ENCODE measurements at places on chromosomes 4 and X.
A peak's percentile ranks its signal among the peaks of the same experiment; 100 is the strongest.

DNA sequence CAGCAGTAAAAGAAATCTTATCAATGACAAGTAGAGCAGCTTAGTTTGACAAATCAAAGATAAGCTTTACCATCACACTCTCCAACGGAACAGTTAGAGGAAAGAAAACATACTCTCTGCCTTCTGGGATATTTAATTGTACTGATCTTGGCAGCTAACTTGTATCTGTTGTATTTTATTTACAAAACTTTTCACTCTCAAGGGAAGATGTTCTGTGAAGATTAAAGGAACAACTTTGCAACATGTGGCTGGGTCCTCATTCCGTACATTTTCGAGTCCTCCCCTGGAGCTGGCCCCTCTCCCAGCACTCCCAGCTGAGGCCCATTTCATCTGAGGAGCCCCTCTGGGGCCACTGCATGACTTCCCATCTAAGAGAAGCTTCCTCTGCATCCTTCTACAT is 74.4 kb downstream of the RPS3A start:
- no peak for DNase-seq

GRCh38 chr4:42460043-42460442 is 62.8 kb downstream of the SHISA3 start:
- DNase-seq, result no peak

- DNase-seq, result no peak
Observed at GRCh38 chr4:77819404-77819842, 255 bp upstream of the CNOT6L start.

GRCh38 chrX:55767100-55767499 is 49.6 kb downstream of the RRAGB start:
- DNase-seq, result no peak

GRCh38 chr4:178470996-178471784 is 1029.0 kb upstream of the AGA start:
- no peak for DNase-seq

DNA sequence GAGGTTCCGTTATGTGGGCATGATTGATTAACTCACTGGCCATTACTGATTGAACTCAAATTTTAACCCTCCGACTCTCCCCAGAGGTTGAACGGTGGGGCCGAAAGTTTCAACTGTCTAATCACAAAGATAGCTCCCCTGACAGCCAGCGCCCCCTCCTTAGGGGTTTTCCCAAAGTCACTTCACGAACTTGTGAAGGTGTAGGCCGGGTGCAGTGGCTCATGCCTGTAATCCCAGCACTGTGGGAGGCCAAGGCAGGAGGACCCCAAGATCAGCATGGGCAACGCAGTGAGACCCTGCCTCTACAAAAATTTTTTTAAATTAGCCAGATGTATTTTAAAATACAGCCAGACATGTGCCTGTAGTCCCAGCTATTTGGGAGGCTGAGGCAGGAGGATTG is 39.8 kb upstream of the RBM47 start:
- DNase-seq, result no peak

DNA sequence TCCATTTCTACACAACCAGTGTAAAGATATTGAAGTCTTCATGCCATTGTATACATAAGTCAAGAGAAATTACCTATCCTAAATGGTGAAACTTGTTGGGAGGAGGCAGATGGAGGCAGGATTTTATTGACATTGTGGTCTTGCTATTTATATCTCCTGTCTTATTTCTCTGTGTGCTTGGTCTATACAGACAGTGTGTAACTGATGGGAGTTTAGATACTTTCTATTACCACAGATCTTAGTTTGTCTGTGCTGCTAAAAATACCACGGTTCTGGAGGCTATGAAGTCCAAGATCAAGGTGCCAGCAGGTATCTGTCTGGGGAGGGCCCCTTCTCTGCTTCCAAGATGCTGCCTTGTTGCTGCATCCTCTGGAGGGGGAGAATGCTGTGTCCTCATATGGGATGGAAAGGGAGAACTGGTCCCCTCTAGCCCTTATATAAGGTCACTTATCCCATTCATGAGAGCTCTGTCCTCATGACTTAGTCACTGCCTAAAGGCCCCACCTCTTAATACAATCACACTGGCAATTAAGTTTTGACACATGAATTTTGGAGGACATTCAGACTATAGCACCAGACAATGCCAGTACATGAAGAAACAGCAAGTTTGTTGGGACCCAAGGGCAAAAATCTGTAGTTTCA is 62.4 kb downstream of the SYNPO2 start:
- no peak for DNase-seq

DNA sequence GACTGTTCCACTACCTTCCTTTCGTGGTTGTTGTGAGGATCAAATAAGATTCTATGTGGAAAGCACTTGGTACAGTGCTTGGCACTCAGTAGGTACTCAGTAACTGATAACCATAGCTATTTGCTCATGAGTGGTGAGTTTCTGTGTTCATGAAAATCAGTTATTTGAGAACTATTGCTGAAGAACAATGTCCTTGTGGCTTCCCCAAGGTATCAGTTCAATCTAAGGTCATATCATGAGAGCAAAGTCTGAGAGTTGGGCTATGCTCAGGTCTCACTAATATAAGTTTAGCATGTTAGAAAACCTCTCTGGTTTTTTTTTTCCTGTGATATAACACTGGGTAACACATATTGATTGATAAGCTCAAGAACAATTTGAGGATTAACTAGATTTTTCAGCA is 147.8 kb downstream of the GRIA3 start:
- no peak for DNase-seq

DNA sequence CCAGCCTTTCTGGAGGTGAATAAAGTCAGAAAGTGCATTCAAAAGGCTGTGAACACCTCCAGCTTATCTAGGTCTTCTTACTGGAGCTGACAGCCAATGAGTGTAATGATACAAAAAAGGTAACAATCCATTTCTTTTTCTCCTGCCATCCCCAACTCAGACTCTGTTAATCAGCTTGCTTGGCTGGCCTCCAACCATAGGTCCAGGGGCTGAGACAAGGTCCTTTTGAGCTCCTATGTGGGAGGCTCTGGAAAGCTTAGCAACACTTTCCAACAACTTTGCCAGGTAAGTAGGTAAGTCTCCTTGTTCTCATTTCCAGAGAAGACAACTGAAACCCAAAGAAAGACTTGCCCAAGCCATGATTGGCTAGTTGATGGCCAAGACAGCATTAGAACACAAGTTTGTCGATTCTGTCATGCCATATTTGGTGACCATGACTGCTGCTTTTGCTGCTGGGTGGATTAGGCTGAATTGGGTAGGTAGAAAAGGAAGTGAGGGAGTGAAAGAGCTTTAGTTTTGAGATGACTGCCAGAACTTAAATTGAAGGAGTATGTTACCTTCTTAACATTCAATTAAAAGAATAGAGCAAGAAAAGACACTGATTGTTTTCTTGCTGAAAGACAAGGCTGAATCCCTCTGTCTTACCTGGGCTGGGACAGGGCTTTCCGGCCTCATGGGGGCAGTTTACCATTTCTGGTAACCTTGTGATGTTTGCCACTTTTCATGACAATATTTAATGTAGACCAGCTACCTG is 22.8 kb downstream of the VSIG4 start:
- no peak for DNase-seq

DNA sequence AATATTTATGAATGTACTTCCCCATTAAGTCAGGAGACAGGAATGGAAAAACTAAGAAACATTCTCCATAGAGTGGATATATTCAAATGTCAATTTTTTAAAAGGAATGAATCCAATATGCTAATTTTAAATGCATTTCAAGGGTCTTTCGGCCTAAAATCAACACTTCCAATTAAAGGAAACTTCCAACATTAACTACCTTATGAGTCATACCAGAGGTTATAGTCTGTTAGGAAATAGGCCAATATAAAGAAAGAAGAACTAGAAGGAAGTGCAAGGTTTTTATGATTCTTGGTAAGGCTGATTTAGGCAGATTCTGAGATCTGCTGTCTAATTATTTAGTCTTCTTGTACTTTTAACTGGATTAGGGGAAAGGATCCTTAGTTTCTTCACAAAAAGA is 260.1 kb upstream of the EDNRA start:
- DNase-seq, result no peak

DNA sequence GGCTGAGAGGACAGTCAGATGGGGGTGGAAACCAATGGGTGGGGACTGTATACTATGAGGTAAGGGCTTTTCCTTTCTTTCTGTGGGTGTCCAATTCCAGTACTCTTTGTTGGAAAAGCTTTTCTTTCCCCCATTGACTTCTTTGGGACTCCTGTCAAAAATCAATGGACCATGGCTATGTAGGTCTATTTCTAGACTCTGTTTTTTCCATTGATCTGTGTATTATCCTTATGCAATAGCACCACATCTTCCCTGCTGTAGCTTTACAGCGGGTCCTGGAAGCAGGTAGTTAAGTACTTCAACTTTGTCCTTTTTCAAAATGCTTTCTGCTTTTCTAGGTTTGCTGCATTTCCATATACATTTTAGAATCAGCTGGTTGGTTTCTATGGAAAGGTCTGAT is 11.8 kb upstream of the CPLX1 start:
- DNase-seq, result no peak

GRCh38 chrX:18639280-18639679 is 32.6 kb downstream of the RS1 start:
- no peak for DNase-seq

GRCh38 chr4:96056346-96056934 is 216.5 kb downstream of the PDHA2 start:
- no peak for DNase-seq

- DNase-seq, result no peak
Observed at GRCh38 chr4:123477711-123478209, 81.2 kb downstream of the SPRY1 start.

- no peak for DNase-seq
Observed at GRCh38 chr4:169018406-169018805, 8.4 kb upstream of the CBR4 start.

- DNase-seq, result no peak
Observed at GRCh38 chrX:147602176-147602696, 309.5 kb upstream of the FMR1 start.

GRCh38 chr4:126752702-126753101 is 880.1 kb upstream of the INTU start:
- DNase-seq, result no peak

DNA sequence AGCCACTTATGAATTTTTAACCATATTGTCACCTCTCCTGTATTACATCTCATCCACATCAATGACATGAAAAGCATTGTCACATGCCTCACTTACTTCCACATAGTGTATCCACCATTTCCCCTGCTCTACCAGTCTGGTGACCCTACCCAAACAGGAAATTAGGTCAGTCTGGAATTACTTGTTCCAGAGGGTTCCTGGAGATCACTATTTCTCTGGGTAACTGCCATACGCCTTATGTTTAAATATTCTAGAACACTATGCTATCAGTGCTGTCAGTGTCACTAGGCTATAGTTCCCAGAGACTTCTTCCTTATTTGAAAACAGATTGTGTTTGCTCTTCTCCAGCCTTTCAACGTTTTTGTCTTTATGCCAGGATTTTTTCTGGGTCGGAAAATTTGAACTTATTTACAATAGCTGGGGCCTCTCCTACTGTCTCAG is 15.0 kb downstream of the SRPX2 start:
- DNase-seq, result no peak

DNA sequence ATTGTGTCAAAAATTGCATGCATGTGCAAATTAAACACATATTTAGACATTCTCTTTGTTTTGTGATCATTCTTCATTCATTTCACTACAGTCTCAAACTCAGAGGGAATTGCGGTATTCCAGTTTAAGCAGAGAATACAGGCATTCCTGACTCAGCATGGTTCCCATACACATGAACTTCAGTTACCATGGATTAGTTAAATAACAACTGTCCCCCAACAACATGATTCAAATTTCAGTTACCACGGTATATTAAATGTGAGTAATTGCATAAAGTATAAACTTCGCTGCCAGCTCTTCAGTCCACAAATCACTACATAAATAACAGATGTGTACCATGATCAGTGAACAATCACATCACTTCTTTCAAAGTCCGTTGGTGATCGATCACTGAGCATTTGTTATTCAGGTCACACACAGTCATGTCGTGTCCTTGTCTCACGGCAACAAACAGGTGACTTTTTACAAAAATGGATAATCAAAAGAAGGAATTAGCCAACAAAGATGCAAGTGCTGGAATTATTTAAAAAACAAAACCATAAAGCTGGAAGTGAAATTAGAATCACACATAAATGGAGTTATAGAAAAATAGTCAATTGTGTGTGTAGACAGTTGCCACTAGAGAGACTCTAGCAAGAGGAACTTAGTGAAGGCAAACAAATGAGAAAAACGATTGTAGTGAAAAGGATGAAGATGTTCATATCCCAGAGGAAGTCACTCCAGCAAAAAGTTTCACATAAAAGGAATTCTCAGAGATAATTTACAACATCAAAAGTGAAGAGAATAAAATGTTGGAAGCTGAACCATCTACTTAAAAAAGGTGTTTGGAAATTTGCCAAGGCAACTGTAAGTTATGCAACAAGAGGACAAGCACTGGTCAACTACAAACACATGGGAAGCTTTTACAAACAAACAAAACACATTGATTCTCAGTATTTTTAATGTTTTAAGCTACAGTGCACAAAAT is 138.6 kb upstream of the SMARCAD1 start:
- peak; percentile 25 for DNase-seq

Measured in iPS DF 19.7 (cell line).